A172 (cell line): ENCODE measurements at places on chromosomes 4 and X. TPM values are rescaled to one million over a fixed set of nuclear protein-coding genes. Genes with fewer than 3 reads are reported as not detected.

Gene EDNRA
- total RNA-seq = 0.31 and 0.57 TPM in 2 replicates

Gene MRPL1
- 35.2 and 50.4 TPM in 2 replicates for total RNA-seq

Gene SPACA5
- total RNA-seq = not detected in 2 replicates

Gene C4orf51
- not detected in 2 replicates for total RNA-seq

Gene NWD2
- total RNA-seq = not detected in 2 replicates

Gene KLHL13
- 0.26 and 0.81 TPM in 2 replicates for total RNA-seq

Gene ABCG2
- total RNA-seq = 0.96 and 2.1 TPM in 2 replicates

Gene IL2
- total RNA-seq = not detected in 2 replicates

Gene SSX4B
- total RNA-seq = not detected in 2 replicates

Gene HMGB3
- total RNA-seq = 169 and 198 TPM in 2 replicates

Gene TREX2
- 0.62 and 9.5 TPM in 2 replicates for total RNA-seq

Gene CFAP99
- not detected in 2 replicates for total RNA-seq

Gene SPON2
- 7.6 and 16.2 TPM in 2 replicates for total RNA-seq

Gene WDR19
- total RNA-seq = 13.5 and 39.9 TPM in 2 replicates

Gene CBLL2
- total RNA-seq = not detected in 2 replicates

Gene BGN
- total RNA-seq = not detected in 2 replicates

Gene REELD1
- not detected in 2 replicates for total RNA-seq

Gene RTL5
- 0.14 and 0.89 TPM in 2 replicates for total RNA-seq

Gene TAF7L
- not detected in 2 replicates for total RNA-seq

Gene DIPK2B
- not detected in 2 replicates for total RNA-seq

Gene ANK2
- 21.2 and 25.6 TPM in 2 replicates for total RNA-seq

Gene GUCY1B1
- 3.0 and 6.1 TPM in 2 replicates for total RNA-seq

Gene TEX13C
- total RNA-seq = 0.28 and 0.60 TPM in 2 replicates

Gene CT45A2
- total RNA-seq = not detected in 2 replicates

Gene SAGE1
- not detected in 2 replicates for total RNA-seq

Gene VCX3B
- not detected in 2 replicates for total RNA-seq

Gene TMSB15A
- total RNA-seq = 9.3 and 13.7 TPM in 2 replicates

Gene NAT8L
- total RNA-seq = 4.8 and 5.5 TPM in 2 replicates

Gene EFHC2
- total RNA-seq = 0.55 and 0.91 TPM in 2 replicates

Gene HSD17B11
- 107 and 159 TPM in 2 replicates for total RNA-seq

Gene MAGEA1
- total RNA-seq = not detected in 2 replicates

Gene NPY1R
- total RNA-seq = 1.4 and 1.6 TPM in 2 replicates

Gene CETN2
- total RNA-seq = 128 and 135 TPM in 2 replicates

Gene CNGA1
- not detected in 2 replicates for total RNA-seq

Gene HSFX2
- total RNA-seq = not detected in 2 replicates

Gene PCSK1N
- 15.3 and 16.5 TPM in 2 replicates for total RNA-seq

Gene DSPP
- not detected in 2 replicates for total RNA-seq

Gene EDA
- total RNA-seq = 0.02 TPM in 1 of 2 replicates, not detected in the other

Gene ZAR1
- not detected in 2 replicates for total RNA-seq

Gene HSFX4
- not detected in 2 replicates for total RNA-seq

Gene LSM6
- 77.5 and 99.4 TPM in 2 replicates for total RNA-seq

Gene GK2
- not detected in 2 replicates for total RNA-seq

Gene PAGE5
- 3.0 and 8.1 TPM in 2 replicates for total RNA-seq

Gene SLC25A4
- 49.9 and 61.0 TPM in 2 replicates for total RNA-seq

Gene PABPC5
- not detected in 2 replicates for total RNA-seq

Gene RASSF6
- 0.02 and 0.31 TPM in 2 replicates for total RNA-seq

Gene NEXMIF
- total RNA-seq = not detected in 2 replicates

Gene LPAR4
- 0.07 TPM in 1 of 2 replicates, not detected in the other for total RNA-seq

Gene HPRT1
- 9.2 and 11.8 TPM in 2 replicates for total RNA-seq

Gene NAP1L5
- total RNA-seq = 5.4 and 6.2 TPM in 2 replicates

Gene FAT4
- 2.7 and 3.2 TPM in 2 replicates for total RNA-seq

Gene HSPA4L
- total RNA-seq = 13.1 and 13.2 TPM in 2 replicates

Gene CFAP47
- 0.17 and 0.26 TPM in 2 replicates for total RNA-seq

Gene ZNF141
- not detected in 2 replicates for total RNA-seq

Gene DUSP21
- not detected in 2 replicates for total RNA-seq

Gene SMIM43
- not detected in 2 replicates for total RNA-seq

Gene NALF2
- not detected in 2 replicates for total RNA-seq

Gene OTC
- not detected in 2 replicates for total RNA-seq

Gene EPGN
- not detected in 2 replicates for total RNA-seq
